ENCODE measurements at places on chromosomes 4 and X. TPM values are rescaled to one million over a fixed set of nuclear protein-coding genes. Genes with fewer than 3 reads are reported as not detected.

Gene GABRG1
- not detected for total RNA-seq

Gene INPP4B
- total RNA-seq: 102 TPM

Gene IGSF1
- total RNA-seq: not detected

Gene ODAPH
- not detected for total RNA-seq

Gene TENM3
- not detected for total RNA-seq

Gene CENPI
- 0.17 TPM for total RNA-seq

DNA sequence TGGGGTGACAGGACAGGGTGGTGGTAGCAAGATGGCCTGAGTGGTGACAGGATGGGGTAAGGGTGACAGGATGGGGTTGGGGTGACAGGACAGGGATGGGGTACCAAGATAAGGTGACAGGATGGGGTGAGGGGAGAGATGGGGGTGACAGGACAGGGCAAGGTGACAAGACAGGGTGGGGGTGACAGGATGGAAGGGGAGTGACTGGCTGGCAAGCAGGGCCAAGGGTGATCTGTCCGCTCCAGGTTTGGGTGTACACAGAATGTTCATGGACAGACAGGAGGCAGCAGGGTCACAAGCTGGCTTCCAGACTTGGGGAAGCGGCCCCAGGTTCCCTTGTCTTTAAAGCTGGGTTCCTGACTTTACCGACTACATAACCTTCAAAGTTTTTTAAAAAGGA lies 23.3 kb downstream of the RNF212 start:
- no peak for DNase-seq
- no peak overlapping the region for H3K4me3 ChIP-seq
- H3K27ac ChIP-seq: no peak overlapping the region
- peaks cover 3% of the 10 kb centered on the region for H3K36me3 ChIP-seq
- H3K27me3 ChIP-seq: peaks cover 16% of the 10 kb centered on the region
- peaks cover 3% of the 10 kb centered on the region for H3K4me1 ChIP-seq

DNA sequence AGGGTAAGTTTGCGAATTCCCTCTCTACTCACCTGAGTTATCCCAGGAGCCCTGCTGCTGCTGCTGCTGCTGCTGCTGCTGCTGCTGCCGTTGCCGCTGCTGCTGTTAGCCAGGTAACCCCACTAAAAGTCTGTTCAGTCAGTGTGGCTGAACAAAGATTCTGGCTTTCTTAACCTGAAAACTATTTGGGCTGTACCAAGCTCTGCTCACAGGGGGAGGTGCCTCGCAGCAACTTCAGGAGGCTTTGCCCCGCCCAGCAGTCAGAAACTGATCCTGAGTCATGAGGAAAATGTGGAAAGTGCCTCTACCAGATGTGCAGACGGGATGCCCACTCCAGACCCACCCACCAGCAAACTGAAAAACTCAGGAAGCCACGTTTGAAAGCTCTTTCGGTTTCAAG lies at the start of gene CAPN6:
CAPN6 (minus strand) TSS at position 145 of the 400 bp plus-strand sequence. CDS start 6,547 bp downstream, outside the sequence.
- DNase-seq: no peak
- H3K27ac ChIP-seq: no peak within 1 kb of the TSS
- H3K4me1 ChIP-seq: peaks cover 3% of the 10 kb centered on the region
- no peaks in the 10 kb centered on the region for H3K36me3 ChIP-seq

GRCh38 chr4:78689261-78689660 lies 86.9 kb upstream of the BMP2K start:
- no peak overlapping the region for H3K4me3 ChIP-seq
- peaks cover 12% of the 10 kb centered on the region for H3K27me3 ChIP-seq
- no peak overlapping the region for H3K27ac ChIP-seq
- H3K4me1 ChIP-seq: peaks cover 4% of the 10 kb centered on the region

GRCh38 chr4:37138019-37138653 lies 106.4 kb upstream of the NWD2 start:
- H3K4me3 ChIP-seq: no peak overlapping the region
- no peaks in the 10 kb centered on the region for H3K4me1 ChIP-seq
- H3K36me3 ChIP-seq: no peaks in the 10 kb centered on the region
- no peak overlapping the region for H3K27ac ChIP-seq

- no peaks in the 10 kb centered on the region for H3K36me3 ChIP-seq
- no peaks in the 10 kb centered on the region for H3K27me3 ChIP-seq
- peaks cover 32% of the 10 kb centered on the region for H3K4me1 ChIP-seq
- peak overlapping the region; percentile 4 for H3K4me3 ChIP-seq
Measured at GRCh38 chrX:78333521-78333920, 6.1 kb upstream of the CYSLTR1 start.

DNA sequence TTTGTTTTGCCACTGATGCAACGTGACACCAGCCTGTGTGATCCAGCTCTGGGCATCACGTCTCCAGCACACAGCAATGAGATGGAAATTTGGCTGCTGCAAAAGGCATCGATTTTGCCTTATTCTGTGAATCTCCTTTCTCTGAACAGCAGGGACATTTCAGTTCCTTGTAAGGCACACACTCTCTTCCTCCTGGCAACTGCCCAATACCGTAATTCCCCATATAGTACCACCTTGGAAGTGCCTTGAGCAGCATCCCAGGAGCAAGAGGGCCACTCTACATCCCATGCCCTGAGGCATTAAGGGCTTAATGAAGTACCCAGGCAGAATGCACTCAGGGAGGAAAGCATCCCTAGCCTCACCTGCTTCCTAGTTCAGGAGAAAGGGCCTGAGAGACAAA lies 10.5 kb upstream of the MAMLD1 start:
- DNase-seq: no peak
- no peaks in the 10 kb centered on the region for H3K36me3 ChIP-seq
- H3K27ac ChIP-seq: no peak overlapping the region
- H3K4me1 ChIP-seq: no peaks in the 10 kb centered on the region

DNA sequence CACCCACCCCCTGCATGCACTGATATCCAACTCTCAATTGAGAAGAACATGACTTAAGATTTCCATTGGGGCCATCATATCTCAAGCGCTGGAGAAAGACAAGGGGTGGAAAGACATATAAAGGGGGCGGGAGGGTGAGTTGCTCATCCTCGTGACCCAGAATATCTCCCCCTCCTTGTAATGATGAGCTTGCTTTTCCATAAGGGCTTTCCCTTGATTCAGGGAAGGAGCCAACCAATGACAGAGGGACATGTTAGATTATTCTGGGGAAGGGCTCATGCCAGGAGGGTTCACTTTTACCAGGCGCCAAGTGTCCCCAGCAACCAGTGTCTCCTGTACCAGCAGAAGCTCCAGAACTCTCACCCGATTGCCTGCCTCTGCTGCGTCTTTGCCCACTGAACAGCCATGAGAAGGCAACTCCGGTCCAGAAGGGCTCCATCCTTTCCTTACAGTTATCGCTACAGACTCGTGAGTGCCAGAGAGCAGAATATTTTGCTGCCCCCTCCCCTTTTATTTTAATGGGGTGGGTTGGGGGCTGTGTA lies at the start of gene ATP1B4:
ATP1B4 (plus strand) TSS at position 326 of the 542 bp plus-strand sequence; CDS start at position 406, 80 bp downstream.
- H3K27me3 ChIP-seq: peaks cover 5% of the 10 kb centered on the region
- no peaks in the 10 kb centered on the region for H3K4me1 ChIP-seq
- H3K4me3 ChIP-seq: no peak within 1 kb of the TSS
- DNase-seq: no peak
- H3K36me3 ChIP-seq: no peaks in the 10 kb centered on the region

DNA sequence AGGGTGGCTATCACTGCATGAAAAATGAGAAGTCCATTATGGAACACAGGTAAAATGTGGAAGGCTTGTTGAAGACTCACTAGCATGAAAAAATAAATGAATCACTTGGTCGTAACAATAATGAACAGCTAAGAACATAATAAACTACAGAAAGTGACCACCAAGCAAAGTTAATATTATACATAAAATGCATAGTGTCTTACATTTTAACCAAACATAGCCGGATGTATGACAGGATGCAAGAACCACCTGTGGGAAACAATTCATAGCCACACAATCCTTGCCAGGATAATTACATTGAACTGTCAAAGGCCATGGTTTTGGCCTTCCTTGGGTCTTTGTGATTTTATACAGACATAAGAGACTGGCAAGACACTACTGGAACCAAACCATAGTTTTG lies 81.9 kb upstream of the ATXN3L start:
- H3K36me3 ChIP-seq: peaks cover under 1% of the 10 kb centered on the region
- H3K27ac ChIP-seq: no peak overlapping the region
- DNase-seq: no peak
- no peaks in the 10 kb centered on the region for H3K4me1 ChIP-seq

DNA sequence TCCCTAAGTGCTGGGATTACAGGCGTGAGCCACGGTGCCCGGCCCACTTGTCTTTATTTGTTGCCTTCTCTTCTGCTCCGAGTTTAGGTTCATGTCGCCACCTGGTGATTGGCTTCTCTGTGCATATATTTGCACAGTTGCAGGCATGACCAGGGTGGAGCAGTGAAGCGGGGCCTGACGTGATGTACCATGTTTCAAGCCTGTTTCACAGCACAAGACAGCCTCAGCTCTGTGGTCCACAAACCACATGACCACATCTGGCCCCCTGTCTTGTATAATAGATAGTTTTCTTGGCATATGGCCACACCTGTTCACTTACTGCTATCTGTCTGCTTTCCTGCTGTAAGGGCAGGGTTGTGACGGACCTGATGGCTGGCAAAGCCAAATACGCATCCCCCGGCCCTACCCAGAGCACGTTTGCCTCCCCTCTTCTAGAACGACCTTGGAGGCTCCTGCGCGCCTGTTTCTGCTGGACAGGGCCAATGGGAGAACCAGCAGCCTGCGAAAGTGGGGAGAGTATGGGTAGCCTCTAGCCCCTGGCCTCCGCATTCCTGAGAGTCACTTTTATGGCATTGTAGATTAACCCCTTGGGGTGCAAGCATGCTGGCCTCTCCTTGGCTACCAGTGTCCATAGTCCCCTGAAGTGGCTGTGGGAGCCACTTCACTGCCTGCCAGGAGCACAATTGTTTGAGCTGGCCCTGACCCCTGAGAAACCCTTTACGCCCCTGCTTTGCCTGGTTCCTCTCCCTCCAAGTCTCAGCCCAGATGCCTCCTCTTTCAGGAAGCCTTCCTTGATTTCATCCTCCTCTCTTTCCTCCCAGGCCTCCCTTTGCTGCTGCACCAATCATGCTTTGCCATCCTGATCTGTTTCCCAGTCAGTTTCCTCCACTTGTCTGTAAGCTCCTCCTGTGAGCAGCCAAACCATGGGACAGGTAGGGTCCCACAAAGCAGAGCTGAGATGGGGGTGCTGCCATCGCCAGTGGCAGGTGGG lies 6.0 kb upstream of the SH3TC1 start:
- no peak overlapping the region for H3K4me3 ChIP-seq
- no peaks in the 10 kb centered on the region for H3K36me3 ChIP-seq
- peaks cover 7% of the 10 kb centered on the region for H3K4me1 ChIP-seq
- DNase-seq: no peak
- peaks cover 6% of the 10 kb centered on the region for H3K27me3 ChIP-seq
- peak overlapping the region; percentile 71 for H3K27ac ChIP-seq

GRCh38 chrX:65932173-65933084 lies 107.5 kb downstream of the VSIG4 start:
- H3K27ac ChIP-seq: no peak overlapping the region
- H3K36me3 ChIP-seq: no peaks in the 10 kb centered on the region
- peaks cover 3% of the 10 kb centered on the region for H3K4me1 ChIP-seq
- no peak overlapping the region for H3K4me3 ChIP-seq
- H3K27me3 ChIP-seq: no peaks in the 10 kb centered on the region

DNA sequence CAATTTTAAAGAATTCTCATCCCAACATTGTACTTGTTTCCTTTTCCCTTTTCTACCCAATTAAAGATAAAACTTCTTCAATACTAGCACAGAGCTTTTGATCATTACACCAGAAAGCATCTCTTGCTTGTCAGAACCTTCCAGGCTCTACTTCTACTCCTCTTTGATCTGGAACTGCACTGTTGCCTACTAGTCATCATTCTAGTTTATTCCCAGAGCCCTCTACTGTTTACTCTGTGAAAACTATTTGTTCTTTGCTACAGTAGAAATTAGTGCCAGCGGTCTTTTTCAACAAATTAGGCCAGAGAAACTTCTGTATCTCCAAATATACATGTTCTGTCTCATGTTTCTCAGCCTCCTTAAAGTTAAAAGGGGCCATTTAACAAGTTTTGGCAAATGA lies 46.8 kb upstream of the TMPRSS11F start:
- no peak overlapping the region for H3K4me3 ChIP-seq
- peaks cover 29% of the 10 kb centered on the region for H3K27me3 ChIP-seq
- no peak overlapping the region for H3K27ac ChIP-seq
- peaks cover 2% of the 10 kb centered on the region for H3K36me3 ChIP-seq
- DNase-seq: no peak

DNA sequence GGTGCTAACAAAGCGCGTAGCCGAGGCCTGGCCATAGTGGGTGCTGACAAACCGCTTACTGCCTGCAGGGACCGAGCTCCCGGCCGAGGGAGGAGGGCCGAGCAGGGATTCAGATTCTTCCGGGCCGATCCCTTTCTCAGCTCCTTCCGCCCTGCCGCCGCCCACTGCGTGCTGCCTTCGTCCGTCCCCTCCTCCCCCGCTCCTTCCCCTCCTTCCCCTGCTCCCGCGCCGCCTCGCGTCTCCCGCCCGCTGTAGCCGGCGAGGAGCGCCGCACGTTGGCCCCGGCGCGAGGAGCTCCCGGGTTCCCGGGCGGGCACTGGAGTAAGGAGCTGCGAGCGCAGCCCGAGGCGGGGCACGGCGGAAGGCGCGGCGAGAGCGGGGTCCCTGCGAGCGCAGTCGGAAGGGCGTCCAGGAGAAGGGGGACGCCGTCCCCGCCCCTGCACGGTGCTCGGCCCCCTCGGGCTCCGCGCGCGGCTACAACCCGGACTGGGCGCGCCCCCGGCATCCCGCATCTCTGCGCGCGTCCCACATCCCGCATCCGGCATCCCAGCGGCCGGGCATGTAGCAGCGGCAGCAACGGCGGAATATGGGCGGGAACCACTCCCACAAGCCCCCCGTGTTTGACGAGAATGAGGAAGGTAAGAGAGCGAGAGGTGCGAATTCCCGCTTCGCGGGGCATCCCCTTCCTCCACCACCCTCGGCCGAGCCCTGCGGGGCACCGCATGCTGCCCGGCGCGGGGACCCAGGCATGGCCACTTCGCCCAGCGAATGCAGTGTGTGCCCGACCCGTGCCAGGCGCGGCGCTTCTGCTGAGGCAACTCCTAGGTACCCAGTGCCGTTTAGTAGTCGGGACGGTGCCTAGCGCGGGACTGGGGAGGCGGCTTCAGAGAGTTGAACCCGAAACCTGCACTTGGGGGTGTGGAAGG lies at the start of gene STK32B:
STK32B (plus strand) TSS at position 203 of the 926 bp plus-strand sequence.
- peaks cover 77% of the 10 kb centered on the region for H3K27me3 ChIP-seq
- no peak for DNase-seq
- no peak within 1 kb of the TSS for H3K27ac ChIP-seq
- H3K4me3 ChIP-seq: peak within 1 kb of the TSS; percentile 85
- peaks cover 7% of the 10 kb centered on the region for H3K36me3 ChIP-seq

GRCh38 chr4:145260091-145260490 lies 79.7 kb upstream of the OTUD4 start:
- H3K27ac ChIP-seq: no peak overlapping the region
- no peak for DNase-seq
- H3K4me1 ChIP-seq: no peaks in the 10 kb centered on the region
- no peaks in the 10 kb centered on the region for H3K36me3 ChIP-seq
- peaks cover 13% of the 10 kb centered on the region for H3K27me3 ChIP-seq

GRCh38 chr4:101039367-101039766 lies 308.0 kb downstream of the PPP3CA start:
- H3K4me1 ChIP-seq: peaks cover 31% of the 10 kb centered on the region
- H3K27ac ChIP-seq: peak overlapping the region; percentile 80
- no peak for DNase-seq
- peak overlapping the region; percentile 16 for H3K4me3 ChIP-seq
- H3K27me3 ChIP-seq: no peaks in the 10 kb centered on the region
